Fibroblast of skin of right biceps (primary cell): ENCODE measurements at places on chromosomes 5 and 9.
A peak's percentile ranks its signal among the peaks of the same experiment; 100 is the strongest.

GRCh38 chr9:12822111-12822510 lies 47.3 kb downstream of the LURAP1L start:
- DNase-seq = peak; percentile 41

GRCh38 chr5:14588758-14589543 lies 7.4 kb downstream of the OTULINL start:
- no peak for DNase-seq

DNA sequence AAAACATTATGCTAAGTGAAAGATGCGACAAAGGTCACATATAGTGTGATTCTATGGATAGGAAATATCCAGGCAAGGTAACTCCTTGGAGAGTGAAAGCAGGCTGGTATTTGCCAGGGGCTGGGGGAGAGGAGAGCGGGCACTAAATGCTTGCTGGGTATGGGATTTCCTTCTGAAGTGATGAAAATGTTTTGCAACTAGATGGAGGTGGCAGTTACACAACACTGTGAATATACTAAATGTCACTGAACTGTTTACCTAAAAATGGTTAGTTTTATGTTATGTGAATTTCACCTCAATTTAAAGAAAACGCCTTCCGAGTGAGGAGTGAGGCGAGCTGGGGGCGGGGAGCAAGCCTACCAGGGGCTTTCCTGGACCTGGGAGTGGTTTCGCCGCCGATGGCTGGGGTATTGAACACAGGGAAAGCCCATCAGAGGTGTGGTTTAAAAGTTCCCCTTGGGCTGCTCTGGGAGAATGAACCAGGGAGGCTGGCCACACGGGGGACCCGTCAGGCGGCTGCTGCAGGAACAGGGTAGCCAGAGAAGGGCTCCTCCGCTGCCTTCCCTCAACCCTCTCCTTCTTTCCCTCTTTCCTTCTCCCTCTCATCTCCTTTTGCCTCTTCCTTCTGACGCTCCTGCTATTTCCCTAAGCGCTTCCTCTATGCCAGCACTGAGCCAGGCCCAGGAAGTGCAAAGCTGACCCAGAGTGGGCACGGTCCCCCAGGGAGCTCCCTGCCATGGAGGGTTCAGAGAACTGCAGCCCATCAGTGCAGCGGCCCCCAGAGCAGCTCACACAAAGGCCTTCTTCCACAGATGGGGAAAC lies 4.9 kb downstream of the AKNA start:
- no peak for DNase-seq

DNA sequence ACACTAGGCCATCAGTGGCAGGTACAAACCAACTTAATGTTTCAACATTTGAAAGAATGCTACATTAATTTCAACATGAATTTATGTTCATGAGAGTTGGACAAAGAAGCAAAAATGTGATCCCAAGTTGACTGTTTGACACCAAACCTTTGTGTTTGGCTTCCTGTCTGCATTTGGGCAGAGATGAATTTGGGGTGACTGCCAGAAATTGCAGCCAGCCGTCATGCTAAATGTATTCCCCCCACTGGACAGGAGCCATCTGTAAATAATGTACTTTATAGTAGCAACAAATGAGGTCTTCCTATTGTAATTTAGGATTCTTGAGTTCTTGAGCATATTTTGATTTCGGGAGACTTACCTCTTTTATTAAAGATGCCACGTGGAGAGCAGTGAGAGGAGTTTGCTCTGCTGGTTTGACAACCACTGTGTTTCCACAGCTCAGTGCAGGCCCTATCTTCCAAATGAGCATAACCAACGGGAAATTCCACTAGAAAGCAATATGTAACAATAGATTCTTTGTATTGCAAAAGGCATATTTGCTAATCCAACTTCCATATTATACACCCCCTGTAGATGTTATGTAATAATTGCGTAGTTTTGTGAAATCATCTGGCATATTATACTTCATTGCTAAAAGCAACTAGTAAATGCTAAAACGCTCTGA lies 27.6 kb downstream of the ALDH1A1 start:
- DNase-seq = no peak

DNA sequence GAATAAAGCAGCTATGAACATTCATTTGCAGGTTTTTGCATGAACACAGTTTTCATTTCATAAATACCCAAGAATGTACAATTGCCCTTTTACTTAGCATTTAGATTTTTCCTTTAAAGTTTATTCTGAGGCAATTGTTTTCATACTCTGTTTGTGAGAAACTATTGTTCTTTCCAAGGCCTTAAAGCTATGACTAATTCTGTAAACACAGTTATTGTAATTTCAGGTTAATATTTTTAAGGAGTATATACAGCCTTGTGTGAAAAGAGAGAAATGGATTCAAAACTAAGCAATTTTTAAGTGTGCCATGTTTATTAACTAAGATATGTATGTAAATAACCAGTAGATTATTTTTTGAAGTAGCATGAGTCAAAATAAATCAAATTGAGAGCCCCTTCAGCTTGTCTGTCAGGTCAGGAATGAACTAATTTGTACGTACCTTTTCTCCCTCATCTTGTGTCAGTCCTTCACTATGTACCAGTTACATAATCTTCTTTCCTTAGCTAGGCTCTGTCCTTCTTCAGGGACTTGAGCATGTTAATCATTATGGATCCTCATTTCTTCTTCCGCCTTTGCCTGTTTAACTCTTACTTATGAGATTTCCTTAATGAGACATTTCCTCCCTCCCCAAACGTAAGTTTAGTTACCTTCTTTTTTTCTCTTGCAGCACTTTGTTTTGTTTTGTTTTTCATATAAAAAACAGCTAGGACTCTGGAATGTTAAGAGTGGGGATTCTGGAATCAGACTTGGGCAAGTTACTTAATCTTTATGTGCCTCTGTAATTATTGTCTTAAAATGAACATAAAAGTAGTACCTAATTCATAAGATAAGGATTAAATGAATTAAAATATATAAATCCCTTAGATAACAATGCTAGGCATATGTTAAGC lies 63.6 kb downstream of the NIPBL start:
- no peak for DNase-seq

DNA sequence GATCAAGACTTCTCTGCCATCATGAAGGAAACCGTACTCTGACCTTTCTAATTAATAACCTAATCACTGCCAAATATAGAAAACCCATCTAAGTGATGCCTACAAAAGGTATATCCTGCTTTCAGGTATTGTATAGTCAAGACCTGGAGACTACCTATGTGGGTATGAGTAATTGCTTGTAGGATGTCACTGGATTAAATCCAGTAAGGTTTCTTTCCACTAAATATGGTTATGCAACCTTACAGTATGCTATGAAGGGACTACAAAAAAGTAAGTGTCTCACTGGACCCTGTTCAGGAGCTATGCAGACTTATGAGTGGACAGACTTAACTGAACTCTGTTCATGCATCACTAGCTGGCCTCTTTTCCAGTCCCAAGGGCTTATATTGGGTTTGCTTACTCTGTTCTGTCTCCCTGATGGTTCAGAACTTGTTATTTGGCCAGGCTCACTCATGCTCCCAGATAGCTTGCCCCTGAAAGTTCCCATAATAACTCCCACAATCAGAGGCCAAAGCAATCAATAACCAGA lies 51.1 kb downstream of the PDE6A start:
- no peak for DNase-seq

DNA sequence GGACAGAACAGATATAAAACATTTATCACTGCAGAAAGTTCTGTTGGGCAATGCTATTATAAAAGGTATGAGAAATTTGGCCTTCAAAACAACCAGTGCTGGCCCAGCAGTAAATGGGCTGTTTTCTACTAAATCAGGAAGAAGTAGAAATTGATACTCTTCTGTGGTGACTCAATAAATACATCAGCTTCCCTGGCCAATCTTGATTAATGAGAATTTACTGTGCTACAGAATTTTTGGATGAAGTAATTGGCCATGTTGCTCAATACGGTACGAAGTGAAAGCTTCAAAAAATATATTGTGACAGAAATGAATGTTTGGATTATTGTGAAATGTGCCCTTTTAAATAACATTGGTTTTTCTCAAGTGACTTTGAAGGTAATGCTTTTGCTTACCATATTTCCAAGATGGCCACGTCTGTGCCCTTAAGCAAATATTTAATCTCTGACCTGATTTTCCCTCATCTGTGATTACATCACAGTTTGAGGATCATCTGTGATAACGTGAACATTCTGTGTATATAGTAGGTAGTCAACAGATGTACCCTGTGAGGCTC lies 4.2 kb downstream of the DNAJA1 start:
- DNase-seq = peak; percentile 25

GRCh38 chr5:147857302-147858129 lies 21.0 kb upstream of the SCGB3A2 start:
- peak; percentile 52 for DNase-seq

- peak; percentile 49 for DNase-seq
Observed at GRCh38 chr9:111005746-111006470, 32.4 kb downstream of the LPAR1 start.

GRCh38 chr5:36637516-36637915 lies 31.1 kb downstream of the SLC1A3 start:
- no peak for DNase-seq

- DNase-seq = no peak
Observed at GRCh38 chr9:25205285-25205684, 473.0 kb downstream of the TUSC1 start.

DNA sequence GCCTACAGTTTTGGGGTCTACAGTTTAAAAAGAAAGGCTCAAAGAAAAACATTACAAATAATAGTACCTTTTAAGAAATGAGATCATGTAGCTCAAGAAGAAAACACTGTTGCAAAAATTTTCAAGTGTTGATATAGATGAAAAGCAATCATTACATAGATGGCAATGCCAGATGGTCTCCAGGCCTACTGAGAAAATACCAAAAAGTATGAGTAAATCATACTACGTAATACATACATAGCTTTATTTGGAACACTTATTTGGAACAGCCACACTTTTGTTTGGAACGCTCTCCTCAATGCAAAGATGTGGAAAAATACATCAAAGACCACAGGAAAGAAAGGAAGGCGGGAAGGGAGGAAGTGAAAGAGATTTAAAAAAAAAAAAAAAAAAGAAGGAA lies 44.1 kb downstream of the MARCHF11 start:
- DNase-seq = no peak

DNA sequence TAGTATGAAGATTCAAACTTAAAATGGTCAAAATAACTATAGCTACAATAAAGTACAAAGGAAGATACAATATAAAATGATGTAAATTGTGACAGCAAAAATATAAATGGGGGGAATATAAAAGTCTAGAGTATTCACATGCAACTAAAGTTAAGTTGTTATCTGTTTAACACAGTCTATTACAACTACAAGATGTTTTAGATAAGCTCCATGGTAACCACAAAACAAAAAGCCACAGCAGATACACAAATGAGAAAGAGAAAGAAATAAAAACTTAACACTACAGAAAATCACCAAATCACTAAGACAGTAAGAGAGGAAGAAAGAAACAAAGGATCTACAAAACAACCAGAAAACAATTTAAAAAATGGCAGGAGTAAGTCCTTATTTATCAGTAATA lies 17.0 kb upstream of the SH3TC2 start:
- no peak for DNase-seq

DNA sequence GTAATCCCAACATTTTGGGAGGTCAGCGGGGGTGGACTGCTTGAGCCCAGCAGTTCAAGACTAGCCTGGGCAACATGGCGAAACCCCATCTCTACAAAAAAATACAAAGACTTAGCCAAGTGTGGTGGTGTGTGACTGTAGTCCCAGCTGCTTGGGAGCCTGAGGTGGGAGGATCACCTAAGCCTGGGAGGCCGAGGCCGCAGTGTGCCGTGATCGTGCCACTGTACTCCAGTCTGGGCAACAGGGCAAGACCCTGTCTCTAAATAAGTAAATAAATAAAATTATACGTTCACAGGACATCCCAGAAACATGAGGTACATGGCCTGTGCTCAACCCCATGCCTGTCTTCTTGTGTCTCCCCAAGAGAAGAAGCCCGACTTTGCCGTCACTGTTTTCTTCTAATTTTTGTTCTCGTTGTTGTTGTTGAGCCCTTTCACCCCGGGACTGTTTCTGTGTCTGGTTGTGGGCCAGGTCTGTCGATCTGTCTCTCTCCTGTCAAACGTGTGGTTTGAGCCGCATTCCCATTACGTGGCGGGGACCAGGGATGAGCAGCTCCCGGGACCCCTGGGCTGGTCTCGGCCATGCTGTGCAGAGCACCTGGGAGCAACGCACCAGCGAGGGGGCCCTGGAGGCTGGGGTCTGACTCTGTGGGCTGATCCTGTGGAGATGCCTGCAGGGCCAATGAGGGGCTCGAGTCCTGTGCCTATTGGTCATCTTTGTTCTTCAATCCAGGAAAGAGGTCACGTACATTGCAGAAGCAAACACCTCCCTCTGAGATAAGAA lies 32.2 kb downstream of the NACC2 start:
- no peak for DNase-seq

GRCh38 chr5:171221916-171222315 lies 87.1 kb upstream of the TLX3 start:
- peak; percentile 26 for DNase-seq

GRCh38 chr5:127801751-127802476 lies 98.7 kb downstream of the CCDC192 start:
- DNase-seq = peak; percentile 78

- peak; percentile 46 for DNase-seq
Observed at GRCh38 chr9:111842313-111842712, 47.6 kb upstream of the SHOC1 start.

- no peak for DNase-seq
Observed at GRCh38 chr5:77379558-77380061, 112.5 kb downstream of the WDR41 start.

GRCh38 chr5:157821822-157822622 lies 36.9 kb downstream of the CLINT1 start:
- peak; percentile 6 for DNase-seq

GRCh38 chr5:78698191-78698791 lies 49.7 kb upstream of the LHFPL2 start:
- DNase-seq = peak; percentile 71

DNA sequence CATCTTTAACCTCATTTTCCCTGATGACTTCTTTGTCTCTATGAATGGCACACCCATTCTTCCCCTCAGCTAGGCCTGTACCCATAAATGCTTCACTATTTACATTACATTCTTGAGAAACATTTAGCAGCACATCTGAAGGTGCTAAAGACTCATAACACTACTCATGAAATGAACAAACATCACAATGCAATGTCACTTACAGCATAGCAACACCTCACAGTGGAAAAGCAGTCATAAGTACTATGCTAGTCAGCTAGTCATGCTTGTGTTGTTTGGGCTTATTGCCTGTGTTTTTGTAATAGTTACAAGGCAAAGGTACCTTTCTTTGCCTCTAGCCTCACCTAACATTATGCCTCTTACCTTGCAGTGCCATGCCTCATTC lies 228.9 kb downstream of the KIAA0825 start:
- no peak for DNase-seq

GRCh38 chr9:122144836-122145591 lies 14.6 kb downstream of the NDUFA8 start:
- DNase-seq = no peak

DNA sequence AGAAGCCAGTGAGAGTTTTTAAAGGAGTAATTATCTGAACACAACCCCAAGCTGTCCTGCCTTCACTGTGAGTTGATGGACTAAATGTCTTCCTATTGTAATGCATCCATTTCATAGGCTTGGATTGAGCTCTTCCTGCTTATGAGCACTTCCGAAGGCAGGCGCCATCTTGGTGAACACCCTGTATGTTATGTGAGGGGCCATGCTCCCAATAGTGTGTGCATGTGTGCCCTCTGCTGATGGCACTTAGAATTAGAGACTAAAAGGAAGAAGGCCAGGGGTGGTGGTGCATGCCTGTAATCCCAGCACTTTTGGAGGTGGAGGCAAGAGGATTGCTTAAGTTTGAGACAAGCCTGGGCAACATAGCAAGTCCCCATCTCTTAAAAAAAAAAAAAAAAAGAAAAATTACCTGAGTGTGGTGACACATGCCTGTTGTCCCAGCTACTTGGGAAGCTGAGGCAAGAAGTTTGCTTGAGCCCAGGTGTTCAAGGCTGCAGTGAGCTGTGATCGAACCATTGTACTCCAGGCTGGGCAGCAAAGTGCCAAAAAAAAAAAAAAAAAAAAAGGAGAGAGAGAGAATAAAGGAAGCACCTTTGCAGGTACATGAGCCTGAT lies 65.0 kb downstream of the C9orf152 start:
- peak; percentile 24 for DNase-seq
